Islet precursor cell (in vitro differentiated cells): ENCODE measurements at places on chromosomes 6 and 20.

DNA sequence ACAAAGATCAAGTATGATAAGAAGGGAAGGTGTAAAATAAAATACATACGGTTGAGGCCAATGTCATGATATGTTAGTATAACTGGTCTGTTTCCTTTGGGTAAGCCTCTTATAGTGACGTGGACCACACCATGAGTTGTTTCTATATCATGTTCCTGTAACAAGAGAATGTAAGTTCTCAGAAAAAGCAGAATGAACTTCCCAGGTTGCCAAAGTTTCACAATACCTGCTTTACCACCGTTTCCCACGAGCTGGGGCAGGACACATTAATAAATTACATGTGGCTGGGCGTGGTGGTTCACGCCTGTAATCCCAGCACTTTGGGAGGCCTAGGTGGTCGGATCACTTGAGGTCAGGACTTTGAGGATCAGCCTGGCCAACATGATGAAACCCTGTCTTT, 42.6 kb upstream of the SLA2 start:
- no peak for DNase-seq

DNA sequence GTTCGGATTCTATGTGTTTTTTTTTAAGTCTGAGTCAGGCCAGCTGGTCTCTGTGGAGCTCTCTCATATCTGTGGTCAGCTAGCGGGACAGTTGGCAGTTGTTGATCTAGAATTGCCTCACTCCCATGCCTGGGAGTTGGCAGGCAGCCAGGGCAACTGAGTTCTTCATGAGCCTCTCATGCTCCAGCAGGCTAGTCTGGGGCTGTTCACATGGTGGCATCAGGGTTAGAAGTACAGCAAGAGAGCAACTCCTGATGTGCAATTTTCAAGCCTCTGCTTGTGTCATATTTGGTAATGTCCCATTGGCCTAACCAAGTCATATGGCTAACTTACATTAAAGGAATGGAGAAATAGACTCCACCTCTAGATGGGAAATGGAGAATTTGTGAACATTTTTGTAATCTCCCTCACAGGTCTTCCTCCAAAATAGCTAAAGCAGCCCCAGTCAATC, 6.7 kb upstream of the IFT52 start:
- no peak for DNase-seq

DNA sequence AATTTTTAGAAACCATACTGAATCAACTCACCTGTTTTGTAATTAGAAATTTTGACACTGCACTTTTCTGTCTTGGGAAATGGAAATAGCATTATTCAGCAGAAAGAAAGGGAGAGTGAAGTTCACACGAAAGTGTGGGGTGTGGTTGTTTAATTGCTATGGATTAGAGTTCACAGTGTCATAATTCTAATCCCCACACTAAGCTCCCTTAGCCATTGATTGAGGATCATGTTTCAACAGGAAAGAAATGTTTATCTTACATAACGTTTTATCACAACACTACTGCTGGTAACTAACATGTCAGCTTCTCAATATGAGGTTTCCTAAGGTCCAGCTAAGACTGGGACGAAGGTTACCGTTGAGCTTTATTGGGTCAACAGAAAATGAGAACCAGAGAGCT, 31.4 kb upstream of the GSTA5 start:
- DNase-seq = no peak

- no peak for DNase-seq
Observed at GRCh38 chr20:18019068-18019467, 38.6 kb downstream of the OVOL2 start.

DNA sequence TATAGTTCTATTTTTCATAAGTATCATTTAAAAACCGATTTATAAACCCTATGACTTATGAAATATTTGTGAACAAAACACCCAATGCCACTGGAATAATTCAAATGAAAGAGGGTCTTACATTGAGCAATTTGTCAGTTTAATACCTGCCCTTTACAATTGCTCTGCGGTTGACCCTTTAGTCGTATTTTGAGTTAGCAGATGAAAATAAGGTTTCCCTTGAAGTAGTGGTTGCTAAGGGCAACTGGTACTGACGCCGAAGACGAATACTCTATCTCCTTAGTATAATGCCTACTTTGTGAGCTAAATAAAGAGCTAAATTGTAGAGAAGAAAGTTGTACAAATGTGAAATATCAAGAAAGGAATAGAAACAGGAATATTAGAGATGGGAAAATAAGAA, 69.4 kb downstream of the KCNQ5 start:
- no peak for DNase-seq

GRCh38 chr6:144064402-144065212, 30.8 kb downstream of the SF3B5 start:
- peak; percentile 56 for DNase-seq

- DNase-seq = no peak
Observed at GRCh38 chr6:149056777-149057463, 260.6 kb upstream of the TAB2 start.

GRCh38 chr6:36499918-36500317, 47.4 kb downstream of the STK38 start:
- DNase-seq = no peak

GRCh38 chr6:78984225-78984950, 93.7 kb downstream of the PHIP start:
- no peak for DNase-seq

DNA sequence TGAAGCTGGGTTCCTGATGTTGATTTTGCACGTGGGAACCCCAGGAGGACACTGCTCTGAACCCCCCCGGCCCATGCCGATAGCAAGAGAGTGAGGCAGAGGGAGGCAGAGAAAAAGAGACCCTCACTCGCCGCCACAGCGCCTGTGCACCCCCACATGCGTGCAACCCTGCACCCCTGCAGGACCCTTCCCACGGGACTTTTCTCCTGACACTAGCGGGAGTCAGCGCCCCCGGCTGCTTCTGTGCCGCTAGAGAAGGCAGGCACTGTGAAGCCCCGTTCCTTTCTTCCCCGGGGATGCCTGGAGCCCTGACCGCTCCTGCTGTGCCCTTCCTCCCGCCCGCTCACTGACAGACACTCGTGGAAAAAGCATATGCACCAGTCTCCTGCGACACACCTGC, 67.4 kb downstream of the GMPR start:
- no peak for DNase-seq

DNA sequence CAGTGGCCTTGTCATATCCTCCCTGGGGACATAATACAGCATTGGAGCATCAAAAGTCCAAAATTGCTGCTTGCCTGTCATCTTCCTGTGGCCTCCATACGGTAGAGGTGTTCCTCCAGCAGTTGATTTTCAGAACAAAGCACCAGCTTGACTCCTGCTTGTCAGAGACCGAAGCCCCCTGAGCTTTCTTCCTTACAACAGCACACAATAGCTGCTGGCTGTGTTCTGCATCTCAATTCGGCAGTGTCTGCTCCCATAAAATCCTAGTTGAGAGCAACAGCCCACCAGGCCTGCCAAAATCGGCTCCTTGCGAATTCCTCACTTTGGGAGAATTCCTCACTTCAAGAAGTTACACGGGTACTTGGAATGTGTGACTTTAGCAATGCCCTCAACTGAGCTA, 372.9 kb downstream of the SAMD5 start:
- no peak for DNase-seq

- no peak for DNase-seq
Observed at GRCh38 chr20:24745206-24745605, 203.9 kb upstream of the CST7 start.

DNA sequence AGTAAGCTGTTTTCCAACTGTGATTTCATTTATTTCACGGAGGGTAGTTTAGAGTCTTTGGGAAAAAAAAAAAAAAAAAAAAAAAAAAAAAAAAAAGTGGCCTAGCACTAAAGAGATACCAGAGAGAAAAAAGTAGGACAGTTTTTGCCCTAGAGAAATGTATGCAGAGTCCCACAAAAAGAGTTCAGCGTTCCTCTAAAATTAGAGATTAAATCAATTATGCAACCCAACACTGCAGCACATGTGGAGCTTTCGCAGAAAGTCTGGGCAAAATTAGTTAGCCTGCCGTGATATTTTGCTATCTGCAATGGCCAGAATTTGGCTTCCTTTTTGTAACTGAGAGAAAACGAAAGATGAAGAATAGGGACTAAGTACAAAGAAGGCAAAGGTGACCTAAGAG, 309.8 kb downstream of the PKHD1 start:
- no peak for DNase-seq

DNA sequence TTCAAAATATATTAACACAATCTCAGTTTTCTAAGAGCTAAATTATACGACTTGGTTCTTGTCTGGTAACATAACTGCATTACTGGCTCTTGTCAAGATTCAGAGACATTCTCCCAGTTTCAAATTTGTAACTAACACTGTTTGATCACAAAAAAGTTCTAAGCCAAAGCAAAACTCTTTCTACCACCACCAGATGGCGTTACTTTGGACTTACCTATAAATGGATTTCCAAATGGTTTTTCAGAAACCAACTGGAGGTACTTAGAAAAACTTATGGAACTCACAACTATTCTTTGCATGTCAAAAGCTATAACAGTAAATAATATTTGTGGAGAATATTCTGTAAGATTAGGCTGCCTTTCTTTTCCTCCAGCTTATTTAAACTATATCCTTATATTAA, 34.2 kb upstream of the GFRAL start:
- no peak for DNase-seq

- no peak for DNase-seq
Observed at GRCh38 chr6:82987416-82987815, 78.2 kb downstream of the UBE3D start.

- DNase-seq = no peak
Observed at GRCh38 chr6:97449444-97449966, 166.5 kb upstream of the MMS22L start.

DNA sequence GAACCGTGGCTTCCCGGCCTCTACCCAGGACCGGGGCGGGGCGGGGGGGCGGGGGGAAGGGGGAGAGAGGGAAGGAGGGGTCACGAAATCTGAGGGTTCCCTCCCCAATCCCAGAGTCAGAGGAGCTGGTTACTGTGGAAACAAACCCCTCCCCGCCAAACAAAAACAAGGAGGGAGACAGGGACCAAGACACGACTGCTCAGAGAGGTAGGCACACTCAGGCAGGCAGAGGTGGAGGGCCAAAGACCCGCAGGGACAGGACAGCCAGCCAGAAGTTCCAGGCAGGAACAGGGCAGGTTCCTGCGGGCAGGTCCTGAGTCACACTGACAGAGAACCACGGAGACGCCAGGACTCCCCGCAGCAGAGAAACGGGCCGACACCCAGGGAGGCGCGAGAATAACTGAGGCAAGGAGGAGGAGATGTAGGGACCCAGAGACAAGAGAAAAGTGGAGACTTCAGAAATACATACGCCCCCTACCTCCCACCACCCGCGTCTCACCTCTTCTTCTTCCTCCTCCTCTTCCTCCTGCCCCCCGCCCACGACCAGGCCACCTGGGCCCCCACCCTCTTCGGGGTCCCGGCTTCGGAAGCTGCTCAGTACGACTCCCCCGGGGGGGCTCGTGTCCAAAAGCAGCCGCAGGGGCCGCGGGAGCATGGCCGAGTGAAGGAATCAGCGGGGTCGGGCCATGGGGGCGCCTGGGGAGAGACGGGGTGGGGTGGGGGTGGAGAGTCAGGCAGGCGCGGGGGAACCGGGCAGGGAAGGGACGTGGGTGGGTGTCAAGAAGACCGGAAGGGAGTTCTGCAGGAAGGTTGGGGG, 578 bp downstream of the RGL2 start:
- peak; percentile 95 for DNase-seq

GRCh38 chr6:147522597-147522996, 14.1 kb downstream of the SAMD5 start:
- no peak for DNase-seq
